ENCODE measurements at places on chromosomes 1 and 21.

GRCh38 chr1:98078596-98078995 lies 157.8 kb upstream of the DPYD start:
- DNase-seq, result no peak

- DNase-seq, result no peak
Observed at GRCh38 chr1:56963667-56964066, 2.1 kb downstream of the C8B start.

DNA sequence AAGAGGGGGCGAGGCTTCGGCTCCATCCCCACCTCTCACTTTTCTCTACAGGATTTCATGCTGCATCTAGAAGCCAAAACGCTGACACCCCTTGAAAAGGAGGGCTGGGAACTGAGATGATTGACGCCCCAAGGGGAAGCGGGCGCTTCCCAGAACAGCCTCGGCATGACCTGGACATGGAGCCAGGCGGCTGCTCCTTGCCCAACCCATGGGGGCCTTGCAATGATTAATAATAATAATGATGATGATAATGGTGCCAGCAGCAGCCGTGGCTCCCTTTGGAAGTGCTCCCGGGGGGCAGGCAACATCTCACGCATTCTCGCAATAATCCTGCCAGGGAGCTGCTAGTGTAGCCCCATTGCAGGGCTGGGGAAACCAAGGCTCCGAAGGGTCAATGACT lies 78.2 kb downstream of the RAP1GAP start:
- no peak for DNase-seq

DNA sequence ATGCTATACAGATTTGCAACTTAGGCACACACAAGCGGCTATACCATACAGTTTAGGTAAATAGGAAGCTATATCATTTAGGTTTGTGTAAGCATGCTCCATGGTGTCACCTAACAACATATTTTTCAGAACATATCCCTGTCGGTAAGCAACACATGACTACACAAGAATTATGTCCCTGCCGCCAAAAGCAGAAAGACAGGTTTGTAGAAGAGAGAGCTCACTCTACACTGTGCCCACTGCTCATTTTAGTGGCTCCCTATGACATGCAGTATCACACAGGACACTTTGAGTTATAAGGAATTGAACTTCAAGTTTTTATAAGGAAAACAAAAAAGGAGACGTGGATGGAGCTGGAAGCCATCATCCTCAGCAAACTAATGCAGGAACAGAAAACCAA lies 132.5 kb upstream of the KAZN start:
- no peak for DNase-seq

DNA sequence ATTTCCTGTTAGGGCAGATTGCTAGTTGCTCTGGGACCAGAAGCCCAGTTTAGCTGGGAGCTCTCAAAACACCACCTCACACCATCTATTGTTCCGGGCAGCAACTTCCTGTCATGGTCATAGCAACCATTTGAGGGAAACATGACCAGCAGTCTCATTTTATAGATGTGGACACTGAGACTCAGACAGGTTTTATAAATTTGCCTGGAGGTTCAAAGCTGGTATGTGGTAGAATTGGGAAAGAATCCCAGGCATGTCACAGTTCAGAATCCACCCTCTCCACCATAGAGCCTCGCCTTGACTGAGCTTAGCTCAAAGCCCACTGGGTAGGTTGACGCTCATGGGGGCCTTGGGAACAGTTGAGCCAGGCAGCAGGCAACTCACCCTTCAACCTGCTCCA lies 14.0 kb upstream of the TRIM67 start:
- DNase-seq, result no peak

GRCh38 chr21:45353200-45353599 lies 51.8 kb upstream of the COL18A1 start:
- DNase-seq, result no peak

GRCh38 chr1:116763787-116764465 lies 9.7 kb downstream of the CD2 start:
- DNase-seq, result no peak

DNA sequence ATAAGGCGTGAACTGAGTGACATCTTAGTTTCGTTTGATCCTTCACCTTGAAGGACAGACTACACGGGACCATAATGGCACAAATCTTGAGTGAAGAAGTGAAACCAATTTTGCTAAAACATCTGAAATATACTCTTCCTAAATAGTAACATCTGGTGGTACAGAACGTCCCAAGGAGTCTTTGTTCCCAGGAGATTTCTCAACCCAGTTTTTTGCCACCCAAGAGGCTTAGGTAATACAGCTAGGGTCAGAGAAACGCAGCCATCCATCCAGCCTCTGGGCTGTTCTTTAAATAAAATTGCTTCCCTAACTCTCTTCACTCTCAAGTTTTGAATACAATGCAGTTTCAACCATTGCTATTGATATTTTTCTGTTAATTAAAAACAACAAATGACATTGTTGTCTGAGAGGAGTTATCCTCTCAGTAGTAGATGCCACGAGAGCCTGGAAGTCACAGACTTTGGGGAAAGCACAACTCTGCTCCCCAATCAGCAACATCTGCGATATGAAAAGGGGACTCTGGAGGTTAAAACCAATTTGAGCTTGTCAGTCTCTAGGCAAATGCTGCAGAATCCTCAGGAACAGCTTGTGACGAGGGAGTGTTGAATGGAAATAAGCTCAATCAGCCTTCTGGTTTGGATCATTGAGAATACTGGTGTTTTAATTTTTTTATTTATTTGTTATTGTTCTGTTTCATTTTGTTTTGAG lies 394.3 kb upstream of the ADGRL2 start:
- DNase-seq, result no peak

- DNase-seq, result no peak
Observed at GRCh38 chr1:228152097-228152917, 2.6 kb downstream of the GJC2 start.

GRCh38 chr1:41576620-41577019 lies 92.1 kb upstream of the EDN2 start:
- no peak for DNase-seq

DNA sequence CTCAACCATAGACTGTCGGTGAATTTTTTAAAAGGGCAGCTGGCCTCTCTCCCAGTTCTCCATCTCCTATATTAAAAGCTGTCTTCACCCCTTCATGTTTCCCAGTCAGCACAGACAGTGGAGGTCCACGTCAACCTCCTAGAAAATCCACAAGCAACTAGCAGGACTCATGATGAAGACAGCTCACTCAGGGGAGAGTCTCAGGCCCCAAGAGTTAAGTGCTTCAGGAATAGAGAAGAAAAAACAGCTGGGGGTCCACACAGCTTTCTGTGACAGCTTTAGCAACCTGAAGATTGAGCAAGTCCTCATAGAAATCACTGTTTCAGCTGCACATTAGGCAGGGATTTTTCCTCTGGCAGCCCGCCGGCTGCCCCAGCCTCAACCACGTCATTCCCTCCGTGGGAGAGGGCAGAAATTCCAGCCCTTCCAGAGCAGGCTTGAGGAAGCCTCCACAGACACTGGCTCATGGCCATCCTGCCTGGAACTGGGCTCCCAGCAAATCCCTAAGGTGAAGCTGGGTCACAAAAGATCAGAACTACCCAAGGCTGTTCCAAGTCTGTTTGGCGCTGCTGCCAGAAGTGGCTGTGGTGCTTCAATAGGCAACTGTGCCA lies 15.2 kb downstream of the GPR161 start:
- no peak for DNase-seq

- peak; percentile 2 for DNase-seq
Observed at GRCh38 chr1:92441697-92442342, 44.9 kb downstream of the GFI1 start.

- no peak for DNase-seq
Observed at GRCh38 chr1:193785850-193786420, 599.5 kb upstream of the B3GALT2 start.

- DNase-seq, result no peak
Observed at GRCh38 chr1:46102769-46103476, 29.5 kb downstream of the PIK3R3 start.

DNA sequence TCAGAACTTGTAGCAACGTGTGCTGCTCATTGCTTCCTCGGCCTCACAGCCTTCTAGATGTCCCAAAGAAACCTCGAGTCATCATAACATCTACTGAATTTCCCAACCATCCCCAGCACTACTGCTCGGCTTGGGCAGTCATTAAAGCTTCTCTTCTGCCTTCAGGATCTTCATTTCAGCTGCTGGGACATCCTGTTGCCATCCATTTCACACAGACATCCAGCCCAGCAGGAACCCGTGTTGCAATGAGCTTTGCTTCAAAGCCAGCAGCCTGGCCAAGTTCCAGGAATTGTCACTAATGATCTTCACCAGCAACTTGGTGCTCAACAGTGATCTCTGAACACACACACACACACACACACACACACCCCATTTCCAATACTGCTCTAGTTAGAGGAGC lies 18.5 kb downstream of the WLS start:
- DNase-seq, result no peak

DNA sequence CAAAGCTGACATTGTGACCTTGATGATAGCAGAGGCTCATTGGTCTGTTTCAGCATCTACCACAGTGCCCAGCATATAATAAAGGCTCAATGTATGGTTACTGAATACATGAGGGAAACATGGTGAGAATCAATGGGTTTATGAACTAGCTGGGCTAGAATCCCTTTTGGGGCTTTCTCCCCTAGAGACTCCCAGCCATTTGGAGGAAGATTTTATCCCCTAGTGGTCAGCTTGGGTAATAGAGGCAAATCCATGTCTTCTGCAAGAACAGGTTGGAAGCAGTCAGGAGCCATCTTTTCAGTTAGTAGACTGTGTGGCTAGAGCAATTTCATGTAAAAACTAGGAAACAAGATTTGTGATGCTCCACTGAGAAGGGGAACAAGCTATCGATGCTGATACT lies 15.8 kb upstream of the REG4 start:
- no peak for DNase-seq

GRCh38 chr21:25909341-25909740 lies 174.6 kb downstream of the GABPA start:
- no peak for DNase-seq

- DNase-seq, result no peak
Observed at GRCh38 chr1:91749788-91750231, 136.1 kb downstream of the TGFBR3 start.

DNA sequence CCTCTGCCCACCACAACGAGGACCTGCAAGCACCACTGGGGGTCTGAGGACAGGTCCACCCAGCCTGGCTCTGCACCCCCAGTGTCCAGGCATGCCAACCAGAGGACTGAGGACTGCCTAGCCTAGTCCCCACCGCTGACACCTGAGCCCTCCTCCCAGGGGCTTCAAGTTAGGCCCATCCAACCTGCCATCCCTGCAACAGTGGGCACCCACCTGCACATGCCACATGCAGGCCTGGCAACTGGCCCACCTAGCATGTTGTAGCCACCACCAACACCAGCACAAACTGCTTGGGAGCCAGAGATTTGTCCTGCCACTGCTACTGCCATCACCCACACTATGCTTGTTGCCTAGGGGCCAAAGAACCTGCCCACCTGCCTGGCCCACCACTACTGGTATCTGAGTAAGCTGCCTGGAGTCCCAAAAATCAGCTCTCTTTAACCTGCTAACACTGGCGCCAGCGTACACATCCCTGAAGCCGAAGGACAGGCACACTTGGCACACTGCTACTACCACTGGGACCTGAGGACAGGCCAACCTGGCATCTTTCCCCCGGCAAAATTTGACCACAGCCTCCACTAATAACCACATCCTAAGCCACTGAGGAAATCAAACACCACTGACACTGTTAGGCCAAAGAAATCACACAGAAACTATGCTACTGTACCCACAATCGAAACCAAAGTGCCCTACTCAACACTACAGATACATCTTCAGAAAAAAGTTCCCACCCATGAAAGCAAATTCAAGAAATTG lies 61.5 kb downstream of the PSMG1 start:
- DNase-seq, result no peak

All from caudate nucleus (tissue), 63 donors.